Neural progenitor cell (in vitro differentiated cells): ENCODE measurements at places on chromosomes 6 and 20. TPM values are rescaled to one million over a fixed set of nuclear protein-coding genes. Genes with fewer than 3 reads are reported as not detected.

DNA sequence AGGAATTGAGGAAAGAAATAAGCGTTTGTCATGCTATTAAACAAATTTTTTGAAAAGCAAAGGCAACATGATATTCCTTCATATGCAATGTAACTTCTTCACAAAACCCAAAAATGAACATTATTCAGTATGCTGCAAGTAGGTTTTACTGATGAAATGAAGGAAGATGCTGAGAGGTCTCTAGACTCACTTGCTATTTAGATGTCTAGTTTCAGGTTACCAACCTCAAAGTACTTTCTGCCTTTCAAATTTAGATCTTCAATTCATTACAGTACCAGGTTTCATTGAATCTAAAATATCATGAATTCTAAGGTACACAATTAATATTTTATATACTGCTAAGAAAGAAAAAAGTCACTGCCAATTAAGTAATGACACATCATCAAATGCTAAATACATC is 39.9 kb downstream of the MYO6 start:
- no peak for DNase-seq

Gene PRSS35
- total RNA-seq = 2.8 and 4.5 TPM in 2 replicates

DNA sequence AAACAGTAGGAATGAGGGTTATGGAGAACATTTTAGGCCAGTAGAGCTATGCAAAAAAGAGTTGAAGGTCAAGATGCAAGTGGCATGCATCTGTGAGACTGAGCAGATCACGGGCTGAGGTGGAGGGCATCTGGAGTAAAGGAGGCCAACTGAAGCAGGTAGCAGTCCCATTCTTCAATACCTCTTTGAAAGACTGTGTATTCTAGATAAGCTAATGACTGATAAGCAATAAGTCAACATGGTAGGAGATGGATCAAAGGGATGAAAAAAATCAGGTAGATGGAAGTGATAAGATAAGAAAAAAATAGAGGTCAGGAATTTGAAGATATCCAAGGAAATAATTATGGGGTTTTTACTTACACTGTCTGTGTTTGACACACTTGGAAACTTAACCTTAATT is 55.6 kb downstream of the ARMC2 start:
- DNase-seq = no peak

DNA sequence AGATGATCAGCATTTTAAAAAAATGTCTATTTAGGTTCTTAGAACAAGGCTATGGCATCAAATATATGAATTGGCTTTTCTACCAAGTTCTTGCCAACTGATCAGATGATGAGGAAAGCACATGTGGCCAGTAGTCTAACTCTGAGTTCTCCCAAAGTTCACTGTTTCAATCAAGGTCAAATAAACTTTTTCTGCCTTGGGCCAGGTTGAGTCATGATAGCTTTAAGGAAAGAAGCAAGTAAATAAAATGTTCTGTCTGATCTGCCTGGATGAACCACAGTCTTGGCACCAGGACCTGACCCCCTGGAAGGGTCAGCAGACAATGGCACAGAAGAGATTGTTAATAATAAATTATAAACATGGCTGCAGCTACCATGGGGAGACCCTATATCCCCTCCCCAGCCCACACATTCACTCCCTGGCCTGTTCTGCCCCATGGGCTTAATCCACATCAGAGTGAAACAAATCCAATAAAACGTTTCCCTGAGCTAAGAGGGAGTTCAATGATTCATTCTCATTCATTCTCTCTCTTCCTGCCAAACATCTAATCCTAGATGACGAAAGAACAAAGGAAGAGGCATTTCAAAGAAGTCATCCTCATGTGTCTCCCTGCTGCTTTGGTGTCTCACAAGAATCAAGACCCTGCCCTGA is 661.6 kb downstream of the DHX35 start:
- no peak for DNase-seq

DNA sequence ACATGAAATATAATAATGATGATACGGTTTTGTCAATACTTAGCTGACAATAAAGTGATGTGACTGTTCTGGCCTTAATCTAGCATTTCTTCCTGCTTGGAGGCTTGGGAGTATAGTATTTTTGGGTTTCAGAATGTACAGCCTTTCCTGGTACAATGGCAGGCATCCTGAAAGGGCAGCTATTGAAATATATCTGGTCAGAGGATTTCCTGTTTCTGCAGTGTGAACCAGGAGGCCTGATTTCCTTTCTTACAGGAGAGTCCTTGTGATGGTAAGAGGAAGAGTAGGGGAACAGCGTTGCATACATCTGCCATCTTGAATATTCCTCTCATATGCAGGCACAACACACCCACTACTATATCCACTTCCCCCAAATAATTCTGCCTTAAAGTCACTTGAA is 93.7 kb downstream of the MYO6 start:
- no peak for DNase-seq

- DNase-seq = no peak
These were observed 120.4 kb downstream of the RNGTT start for GRCh38 chr6:88843040-88843439.

Gene TAGAP
- total RNA-seq = not detected in 2 replicates

- no peak for DNase-seq
These were observed 12.9 kb downstream of the BANF2 start for GRCh38 chr20:17712708-17713107.

Gene KCNK15
- 0.21 TPM in 1 of 2 replicates, not detected in the other for total RNA-seq

DNA sequence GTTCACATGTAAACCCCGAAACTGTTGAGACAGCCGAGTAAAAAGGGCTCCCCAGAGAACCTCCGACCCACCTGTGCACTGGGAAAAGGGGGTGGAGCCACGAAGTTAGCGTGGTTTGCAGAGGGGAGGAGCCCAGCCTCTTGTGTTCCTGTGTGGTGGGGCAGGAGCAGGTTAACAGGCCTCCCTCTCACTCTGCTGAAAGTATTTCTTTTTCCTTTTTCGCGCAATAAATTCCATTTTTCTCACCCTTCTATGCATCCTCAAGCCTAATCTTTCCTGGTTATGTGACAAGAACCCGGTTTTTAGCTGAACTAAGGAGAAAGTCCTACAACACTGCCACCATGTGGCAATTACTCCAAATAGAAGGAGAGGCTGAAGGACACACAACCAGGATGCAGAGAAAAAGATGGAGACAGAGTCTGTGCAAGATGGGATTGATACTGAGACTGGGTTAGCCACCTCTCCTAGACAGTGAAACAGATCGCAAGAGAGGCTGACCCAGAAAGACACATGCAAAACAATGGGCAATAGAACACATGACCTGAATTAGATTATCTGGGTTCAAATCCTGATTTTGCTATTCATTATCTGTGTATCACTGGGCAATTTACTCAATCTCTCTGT is 168.7 kb upstream of the PRSS16 start:
- DNase-seq = peak; percentile 75

Gene TUBB1
- not detected in 2 replicates for total RNA-seq

Gene RAD21L1
- not detected in 2 replicates for total RNA-seq

Gene SLC22A1
- total RNA-seq = 0.22 TPM in 1 of 2 replicates, not detected in the other

Gene VWA7
- 0.15 and 0.34 TPM in 2 replicates for total RNA-seq

DNA sequence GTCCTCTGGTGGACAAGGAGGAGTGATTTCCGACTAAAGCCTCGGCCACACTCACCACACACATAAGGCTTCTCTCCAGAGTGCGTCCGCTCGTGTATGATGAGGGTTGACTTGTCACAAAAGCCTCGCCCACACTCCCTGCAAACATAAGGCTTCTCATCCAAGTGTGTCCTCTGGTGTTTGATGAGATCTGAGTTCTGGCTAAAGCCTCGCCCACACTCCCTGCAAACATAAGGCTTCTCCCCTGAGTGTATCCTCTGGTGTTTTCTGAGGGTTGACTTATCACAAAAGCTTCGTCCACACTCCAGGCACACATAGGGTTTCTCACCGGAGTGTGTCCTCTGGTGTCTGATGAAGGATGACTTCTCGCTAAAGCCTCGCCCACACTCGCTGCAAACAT is 12.9 kb upstream of the SNRPB start:
- DNase-seq = no peak

- no peak for DNase-seq
These were observed 6.1 kb upstream of the TFAP2D start for GRCh38 chr6:50707191-50707590.

Gene SLC22A3
- 0.06 and 0.07 TPM in 2 replicates for total RNA-seq

Gene TREM1
- not detected in 2 replicates for total RNA-seq

Gene CDSN
- not detected in 2 replicates for total RNA-seq

GRCh38 chr6:159169557-159170332 is 545 bp downstream of the FNDC1 start:
- DNase-seq = peak; percentile 75

Gene TNFAIP3
- total RNA-seq = 1.8 and 5.3 TPM in 2 replicates

Gene RSPO3
- 0.81 and 2.4 TPM in 2 replicates for total RNA-seq

Gene EEF1E1
- total RNA-seq = 85.6 and 119 TPM in 2 replicates

Gene SCUBE3
- 9.0 and 11.4 TPM in 2 replicates for total RNA-seq

Gene CENPW
- 23.7 and 47.5 TPM in 2 replicates for total RNA-seq

GRCh38 chr6:53236241-53236640 is 87.6 kb upstream of the GCM1 start:
- DNase-seq = no peak

DNA sequence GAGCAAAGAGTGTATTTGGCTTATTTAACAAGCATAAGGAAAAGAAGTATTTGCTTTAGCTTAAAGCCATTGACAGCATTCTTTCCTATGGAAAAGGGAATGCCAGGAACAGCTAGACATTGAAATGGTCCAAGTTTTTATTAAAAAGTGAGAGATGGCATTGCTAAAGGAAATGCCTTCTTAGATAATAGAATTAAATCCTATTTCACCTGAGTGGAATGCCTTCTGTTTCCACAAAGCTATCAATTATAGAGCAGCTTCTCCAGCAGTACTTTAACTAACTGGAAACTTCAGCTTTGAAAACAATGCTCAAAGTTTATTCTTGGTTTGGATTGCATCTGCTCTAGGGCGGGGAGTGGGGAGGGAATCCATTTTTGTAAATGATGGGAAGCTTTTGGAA is 85.1 kb upstream of the CNKSR3 start:
- DNase-seq = no peak

DNA sequence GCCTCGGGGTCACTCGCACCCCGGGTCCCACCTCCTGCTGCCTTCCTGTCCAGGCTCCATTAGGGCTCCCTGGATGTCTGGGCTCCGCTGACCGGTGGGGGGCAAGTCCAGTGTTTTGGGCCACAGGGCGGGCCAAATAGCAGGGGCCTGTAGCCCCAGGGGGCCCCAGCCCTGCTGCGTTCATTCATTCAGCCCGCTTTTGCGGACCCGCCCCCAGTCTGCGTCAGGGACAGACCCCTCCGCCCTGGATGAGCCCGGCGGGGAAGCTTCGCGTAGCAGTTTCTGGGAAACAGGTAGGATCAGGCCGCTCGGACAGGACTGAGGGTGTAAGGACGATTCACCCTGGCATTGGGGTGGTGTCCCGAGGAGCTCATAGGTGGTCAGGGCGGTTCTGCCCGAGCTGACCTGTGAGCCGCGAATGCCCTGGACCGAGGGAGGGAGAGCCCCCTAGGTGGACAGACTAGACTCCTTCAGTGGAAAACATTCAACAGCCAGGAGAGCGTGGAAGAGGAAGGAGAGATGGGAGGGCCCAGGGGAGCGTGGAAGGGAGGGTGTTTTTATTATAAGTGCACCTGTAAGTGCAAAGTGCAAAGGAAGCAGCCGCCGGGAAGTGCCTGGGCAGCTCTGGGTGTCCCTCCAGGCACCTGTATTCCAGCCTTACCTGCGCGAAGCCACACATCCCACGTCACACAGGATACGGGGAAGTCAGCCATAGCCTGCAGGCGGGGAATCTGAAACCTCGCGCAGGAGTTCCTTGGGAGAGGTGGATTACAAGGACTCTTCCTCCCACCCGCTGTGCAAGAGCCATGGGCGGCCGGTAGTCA is 662 bp downstream of the ENTPD6 start:
- DNase-seq = peak; percentile 66

Gene SNX21
- total RNA-seq = 12.2 and 18.9 TPM in 2 replicates

Gene FGD2
- 0.06 and 0.12 TPM in 2 replicates for total RNA-seq

GRCh38 chr6:152271776-152272464 is 365.2 kb downstream of the SYNE1 start:
- DNase-seq = no peak

GRCh38 chr6:44260011-44260410 is 2.7 kb upstream of the SLC35B2 start:
- DNase-seq = no peak

GRCh38 chr20:58024241-58024721 is 204.2 kb downstream of the ANKRD60 start:
- no peak for DNase-seq

- no peak for DNase-seq
These were observed 14.9 kb upstream of the TCFL5 start for GRCh38 chr20:62876501-62876901.

GRCh38 chr6:25991785-25992412 is 29.3 kb downstream of the TRIM38 start:
- DNase-seq = peak; percentile 72

DNA sequence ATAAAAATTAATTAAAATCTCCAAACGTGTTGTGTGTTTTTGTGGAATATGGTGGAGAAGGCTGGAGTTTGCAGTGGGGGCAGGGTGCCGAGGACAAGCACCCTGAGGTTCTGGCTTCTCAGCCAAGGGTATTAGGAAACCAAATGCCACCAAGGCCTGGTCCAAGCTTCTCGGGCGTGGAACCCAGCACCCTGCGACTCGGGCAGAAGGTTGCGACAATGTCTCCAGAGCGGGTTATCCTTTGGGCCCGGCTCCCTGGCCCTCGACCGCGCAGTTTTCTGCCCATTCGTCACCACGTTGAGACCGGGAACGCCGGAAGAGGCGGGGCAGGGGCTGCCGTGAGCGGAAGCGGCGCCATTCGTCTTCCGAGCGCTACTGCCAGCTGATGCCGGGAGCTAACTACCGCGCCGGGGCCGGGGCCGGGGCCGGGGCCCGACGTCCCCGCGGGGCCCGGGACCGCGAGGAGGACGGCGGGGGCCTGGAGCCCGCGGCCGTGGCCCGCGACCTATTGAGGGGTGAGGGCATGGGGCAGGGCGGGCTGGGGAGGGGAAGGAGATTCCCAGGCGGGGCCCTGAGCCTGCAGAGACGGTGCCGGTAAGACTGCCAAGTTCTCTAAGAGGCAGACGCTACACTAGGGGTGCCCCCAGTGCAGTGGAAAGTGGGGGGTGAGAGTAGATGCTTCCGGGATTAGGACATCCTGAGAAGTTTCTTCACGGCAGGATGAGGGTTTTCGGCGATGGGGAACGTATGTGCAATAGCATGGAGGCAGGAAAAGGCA is at the start of gene RRP36:
RRP36 (plus strand) TSS at position 354 of the 778 bp plus-strand sequence; CDS start at position 386, 32 bp downstream.
- peak; percentile 86 for DNase-seq

DNA sequence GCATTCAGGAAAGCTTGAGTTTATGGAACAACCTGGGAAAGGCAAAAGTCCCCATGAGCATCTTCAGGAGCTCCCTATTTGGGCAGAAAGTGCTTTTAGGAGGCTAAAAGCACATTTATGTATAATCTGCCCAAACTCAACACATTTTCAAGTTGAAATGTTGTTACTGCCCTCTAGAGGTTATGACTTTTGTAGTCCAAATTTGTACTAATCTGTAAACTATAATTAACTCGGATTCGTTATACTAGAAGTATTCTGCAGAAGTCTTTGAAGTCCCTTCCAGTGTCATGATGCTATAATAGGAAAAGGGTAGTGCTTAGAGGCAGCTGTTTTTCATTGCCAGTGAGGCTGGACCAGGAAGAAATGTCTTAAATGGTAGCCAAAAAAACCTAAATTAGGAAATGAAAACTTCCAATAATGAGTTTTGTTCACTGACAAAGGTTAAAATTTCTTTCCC is 44.8 kb upstream of the EMILIN3 start:
- DNase-seq = peak; percentile 18

- no peak for DNase-seq
These were observed 133.5 kb upstream of the MAP3K7 start for GRCh38 chr6:90720404-90720803.

- DNase-seq = no peak
These were observed 13.0 kb downstream of the ZNF451 start for GRCh38 chr6:57102976-57103375.

Gene MYB
- total RNA-seq = 3.0 and 3.3 TPM in 2 replicates

Gene CST4
- not detected in 2 replicates for total RNA-seq
